ENCODE measurements at places on chromosomes 6 and 20.

GRCh38 chr6:20719980-20720379 is 185.7 kb downstream of the CDKAL1 start:
- no peak for DNase-seq

DNA sequence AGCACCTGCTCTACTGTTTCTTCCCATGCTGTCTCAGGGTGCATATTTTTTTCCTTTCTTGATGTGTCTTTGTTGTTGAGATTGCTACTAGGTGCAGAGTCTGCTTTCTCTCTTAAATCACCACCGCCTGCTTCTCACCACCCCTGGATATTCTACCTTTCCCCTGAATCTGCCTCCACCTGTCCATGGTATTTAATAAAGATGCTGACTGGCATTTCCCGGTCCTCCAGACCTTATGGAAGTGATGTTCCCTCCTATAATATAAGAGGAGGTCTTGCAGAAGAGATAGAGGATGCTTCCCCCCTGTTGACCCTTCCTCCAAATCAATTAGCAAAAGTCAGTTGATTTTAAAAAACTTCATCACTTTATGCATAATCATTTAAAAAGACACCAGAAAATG is 107.9 kb upstream of the IYD start:
- DNase-seq: no peak

GRCh38 chr6:84517741-84518530 is 246.5 kb downstream of the TBX18 start:
- DNase-seq: no peak

GRCh38 chr20:24764027-24764793 is 184.9 kb upstream of the CST7 start:
- no peak for DNase-seq

- DNase-seq: no peak
Observed at GRCh38 chr6:15023448-15023847, 222.4 kb upstream of the JARID2 start.

- DNase-seq: no peak
Observed at GRCh38 chr6:149437212-149437611, 37.1 kb downstream of the SUMO4 start.

DNA sequence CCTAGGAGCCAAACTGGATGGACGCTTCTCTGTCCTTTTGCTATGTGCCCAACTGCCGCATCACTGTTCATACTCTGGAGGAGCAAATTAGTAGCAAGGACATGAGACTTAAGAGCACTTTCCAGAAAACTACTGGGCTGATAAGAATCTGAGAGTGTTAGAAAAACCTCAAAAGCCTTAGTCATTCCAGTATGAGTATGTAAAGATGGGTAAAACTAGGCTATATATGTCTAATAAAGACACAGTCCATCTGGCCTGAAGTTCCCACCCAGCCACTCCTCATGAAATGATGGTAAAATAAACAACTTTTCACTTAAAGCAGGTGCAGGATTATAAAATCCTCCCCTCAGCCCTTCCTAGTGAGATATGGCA is 30.6 kb downstream of the SHLD1 start:
- no peak for DNase-seq

- no peak for DNase-seq
Observed at GRCh38 chr20:54084727-54085388, 14.5 kb upstream of the BCAS1 start.

GRCh38 chr6:113755449-113756289 is 101.5 kb upstream of the MARCKS start:
- no peak for DNase-seq

DNA sequence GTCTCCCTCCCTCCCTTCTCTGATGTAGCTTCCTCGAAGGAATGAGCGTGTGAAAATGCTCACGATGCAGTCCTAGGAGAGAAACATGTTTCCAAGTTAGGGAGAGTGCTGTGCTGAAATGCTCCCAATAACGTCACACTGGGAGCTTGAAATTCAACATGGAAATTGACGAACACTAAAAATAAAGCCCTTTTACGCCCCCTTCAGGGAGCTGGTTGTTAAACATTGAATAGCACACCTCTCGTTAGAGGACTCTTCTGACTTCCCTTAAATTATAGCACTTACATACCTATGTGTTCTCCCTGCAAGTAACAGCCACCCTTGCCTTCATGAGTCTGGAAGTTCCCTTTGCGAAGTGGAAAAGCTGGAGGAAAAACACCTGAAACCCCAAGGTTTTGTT is 88.6 kb downstream of the BFSP1 start:
- no peak for DNase-seq

- DNase-seq: no peak
Observed at GRCh38 chr20:37986873-37987601, 46.2 kb downstream of the TTI1 start.

DNA sequence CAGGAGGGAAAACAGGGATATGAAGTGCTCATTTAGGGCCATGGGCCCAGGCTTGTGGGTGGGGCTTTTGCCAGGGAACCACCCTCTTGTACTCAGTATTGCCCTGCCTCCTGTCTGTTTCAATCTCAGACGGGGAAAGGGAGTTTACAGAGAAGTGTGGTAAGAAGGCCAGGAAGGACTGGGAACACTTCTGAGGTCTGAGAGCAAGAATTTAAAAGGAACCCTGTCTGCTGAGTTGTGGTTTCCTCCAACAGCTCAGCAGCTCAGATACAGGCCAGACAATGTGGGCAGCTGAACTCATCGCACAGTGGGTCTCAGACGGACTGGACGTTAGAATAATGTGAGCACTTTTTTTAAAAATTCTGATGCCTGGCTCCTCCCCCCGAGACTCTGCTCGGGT is 354.1 kb upstream of the ARID1B start:
- DNase-seq: no peak

GRCh38 chr20:5067877-5068645 is 51.7 kb downstream of the PCNA start:
- DNase-seq: no peak

DNA sequence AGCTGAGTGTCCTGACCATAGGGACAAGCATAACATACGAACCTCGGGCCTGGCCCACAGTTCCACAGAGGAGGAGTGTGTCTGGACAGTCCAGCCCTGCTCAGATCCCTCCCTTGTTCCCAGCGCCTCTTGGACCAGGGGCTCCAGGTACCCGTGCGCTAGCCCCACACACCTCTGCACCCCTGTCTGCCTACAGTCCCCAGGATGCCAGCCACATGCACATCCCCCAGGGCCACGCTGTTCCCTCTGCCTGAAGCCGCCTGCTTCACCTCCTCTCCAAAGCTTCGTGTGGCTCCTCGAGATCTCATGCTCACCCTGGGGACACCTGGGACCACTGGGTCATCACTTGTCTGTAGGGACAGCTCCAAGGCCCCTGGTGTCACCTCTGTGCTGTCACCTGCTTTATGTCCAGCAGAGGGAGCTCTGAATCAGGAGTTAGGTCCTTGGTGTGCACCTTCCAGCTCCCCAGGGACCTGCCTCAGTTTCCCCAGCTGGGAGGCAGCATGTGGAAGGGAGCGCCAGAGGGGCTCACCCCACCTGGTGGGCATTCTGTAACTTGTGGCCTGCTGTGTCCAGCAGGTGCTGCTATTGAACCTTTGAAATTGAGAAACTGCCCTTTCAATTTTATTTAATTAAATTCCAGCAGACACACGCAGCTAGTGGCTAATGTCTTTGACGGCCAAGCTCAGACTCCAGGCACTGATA is 7.3 kb upstream of the YTHDF1 start:
- DNase-seq: no peak

DNA sequence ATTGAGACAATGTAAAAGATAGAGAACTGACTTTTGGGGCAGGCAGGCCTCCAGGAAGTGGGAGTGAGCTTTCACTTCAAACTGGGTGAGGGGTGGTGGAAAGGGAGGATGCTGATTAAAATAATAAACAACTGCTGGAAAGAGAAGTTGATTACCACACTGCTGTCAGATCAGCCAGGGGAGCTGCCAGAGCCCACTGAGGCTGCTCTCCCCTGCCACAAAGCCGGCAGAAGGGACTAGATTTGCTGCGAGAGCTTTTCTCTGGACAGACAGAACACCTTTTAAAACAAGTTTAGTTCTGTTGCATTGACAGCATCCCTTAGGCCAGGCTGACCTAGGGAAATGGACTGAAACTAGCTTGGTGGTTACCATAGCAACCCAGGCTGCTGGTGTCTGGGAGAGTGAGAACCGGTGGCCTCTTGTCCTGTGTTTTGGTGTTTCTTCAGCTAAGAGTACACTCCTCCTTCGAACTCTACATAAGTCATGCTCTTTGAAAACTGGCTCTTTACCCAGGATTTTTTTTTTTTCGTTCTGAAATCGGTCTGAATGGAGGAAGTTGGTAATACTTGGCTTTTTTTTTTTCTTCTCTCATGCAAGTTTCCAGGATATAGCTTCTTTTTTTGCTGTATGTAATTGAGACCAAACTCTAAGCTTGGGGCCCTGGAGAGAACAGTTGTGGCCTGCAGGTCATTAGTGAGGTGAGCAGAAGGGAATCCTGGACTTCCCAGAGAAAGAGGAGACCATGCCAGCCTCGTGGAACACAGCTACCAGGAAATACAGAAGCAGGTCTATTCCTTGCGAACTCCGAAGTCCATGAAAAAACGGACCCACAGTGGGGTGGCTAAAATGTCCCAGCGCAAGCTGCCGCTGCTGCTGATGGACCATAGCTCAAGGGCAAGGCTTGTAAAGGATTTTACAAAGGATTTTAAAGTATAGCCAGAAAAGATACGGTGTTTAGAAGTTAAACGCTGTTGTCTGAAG is 374.4 kb downstream of the UTRN start:
- no peak for DNase-seq

DNA sequence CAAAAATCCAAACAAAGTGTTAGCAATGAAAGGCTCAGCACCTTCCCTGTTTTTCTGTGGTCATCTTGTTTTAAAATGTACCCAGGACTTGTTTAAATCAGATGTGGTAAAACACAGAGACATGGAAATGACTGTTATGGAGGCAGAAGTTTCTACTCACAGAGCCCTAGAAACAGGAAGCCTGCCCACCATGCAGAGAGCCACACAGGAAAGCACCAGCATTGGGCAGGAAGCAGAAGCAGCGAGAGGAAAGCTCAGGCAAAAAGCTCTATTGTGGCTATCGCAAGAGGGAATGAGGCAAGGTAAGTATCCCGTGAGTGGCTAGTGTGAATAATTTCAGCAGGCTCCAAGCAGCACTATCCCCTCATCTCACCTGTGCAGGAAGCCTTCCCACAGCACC is 42.8 kb downstream of the GPR6 start:
- no peak for DNase-seq

DNA sequence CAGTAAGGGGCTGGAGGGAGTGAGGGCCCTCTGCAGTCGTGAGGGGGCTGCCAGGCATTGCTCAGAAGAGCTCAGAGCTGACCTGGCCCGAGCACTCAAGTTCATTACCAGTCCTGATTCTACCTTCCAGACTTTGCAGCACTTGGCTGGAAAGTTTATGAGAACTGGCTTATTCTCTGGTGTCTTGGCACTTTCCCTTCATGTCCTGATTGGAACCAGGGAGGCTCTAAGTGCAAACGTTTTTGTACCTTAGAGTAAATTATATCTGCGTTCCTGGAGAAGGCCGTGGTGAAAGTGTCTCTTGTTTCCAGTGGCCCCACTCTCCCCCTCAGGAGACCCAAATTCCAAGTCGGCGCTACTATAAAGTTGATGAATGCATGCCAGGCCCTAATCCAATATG is 402.3 kb downstream of the CDC5L start:
- no peak for DNase-seq

DNA sequence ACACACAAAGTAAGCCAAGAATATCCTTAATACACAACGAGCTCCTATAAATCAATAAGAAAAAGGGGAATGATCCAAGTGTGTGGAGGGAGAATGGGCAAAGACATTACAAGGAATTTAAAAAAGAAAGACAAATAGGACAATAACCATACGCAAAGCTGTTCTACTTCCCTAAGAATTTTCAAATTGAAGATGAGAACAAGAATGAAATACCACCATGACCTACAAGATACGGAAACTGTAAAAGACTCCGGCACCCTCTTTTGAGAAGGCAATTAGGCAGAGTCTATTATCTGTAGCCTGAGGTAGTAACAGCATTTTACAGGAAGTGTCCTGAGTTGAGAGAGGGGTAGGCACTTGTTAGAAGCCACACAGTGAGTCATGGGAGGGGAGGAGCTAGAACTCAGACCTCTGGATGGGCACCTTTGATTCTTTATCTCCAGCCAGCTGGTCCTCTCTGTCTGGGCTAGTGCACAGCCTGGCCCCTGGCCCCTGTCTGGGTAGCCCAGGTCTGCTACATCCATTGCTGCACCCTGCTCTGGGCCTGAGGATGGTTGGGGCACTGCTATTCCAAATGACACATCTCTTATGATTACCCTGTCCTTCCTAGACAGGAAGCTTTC is 15.3 kb downstream of the RSPO4 start:
- DNase-seq: no peak

DNA sequence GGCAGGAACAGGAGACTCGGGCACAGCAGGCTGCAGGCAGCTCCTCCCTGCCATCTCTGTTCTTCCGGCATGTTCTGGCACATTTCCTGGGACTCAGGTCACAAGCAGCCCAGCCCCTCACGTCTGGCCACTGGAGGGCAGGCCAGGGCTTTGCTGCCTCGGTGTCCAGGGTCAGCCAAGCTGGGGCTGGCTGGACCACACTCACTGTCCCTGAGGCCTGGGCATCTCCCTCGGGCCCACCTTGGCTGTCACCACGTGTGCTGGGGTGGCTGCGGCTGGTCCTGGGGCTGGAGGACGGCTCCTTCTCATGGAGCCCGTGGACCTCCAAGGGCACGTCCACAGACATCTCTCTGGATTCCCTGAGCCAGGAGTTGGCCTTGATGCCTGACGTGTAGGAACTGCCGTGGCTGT is 18.5 kb downstream of the FRMD1 start:
- no peak for DNase-seq

GRCh38 chr20:17449031-17449430 is 82.1 kb downstream of the BFSP1 start:
- no peak for DNase-seq

- DNase-seq: no peak
Observed at GRCh38 chr20:34365765-34366213, 2.7 kb downstream of the ITCH start.

GRCh38 chr20:63782051-63782471 is 42.5 kb downstream of the SLC2A4RG start:
- no peak for DNase-seq

Measured in upper lobe of left lung (tissue), 6 donors.